ENCODE measurements at places on chromosomes 4 and X.

- no peak for DNase-seq
These were observed 174.2 kb downstream of the GC start for GRCh38 chr4:71609651-71610050.

- DNase-seq: no peak
These were observed 97.0 kb upstream of the STOX2 start for GRCh38 chr4:183808097-183808456.

- DNase-seq: no peak
These were observed 80.2 kb downstream of the MTNR1A start for GRCh38 chr4:186475202-186475601.

DNA sequence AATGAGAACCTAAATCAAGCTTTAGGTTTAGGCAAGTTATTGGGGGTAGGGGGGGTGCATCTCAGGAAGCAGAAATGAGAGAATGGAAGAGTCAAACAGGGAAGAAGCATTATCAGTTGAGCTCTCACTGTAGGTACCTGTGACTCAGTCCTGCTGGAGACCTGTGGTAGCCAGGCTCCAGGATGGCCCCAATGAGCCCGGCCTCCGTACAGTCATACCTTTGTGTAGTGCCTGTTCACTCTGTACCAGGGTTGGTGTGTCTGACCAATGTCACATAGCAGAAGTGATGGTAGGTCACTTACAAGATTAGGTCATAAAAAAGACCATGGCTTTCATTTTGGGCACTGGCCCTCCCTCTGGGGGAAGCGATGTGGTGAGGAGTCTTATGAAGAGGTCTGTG lies 45.3 kb upstream of the NMU start:
- no peak for DNase-seq

GRCh38 chr4:167177925-167178324 lies 56.4 kb downstream of the SPOCK3 start:
- DNase-seq: no peak

DNA sequence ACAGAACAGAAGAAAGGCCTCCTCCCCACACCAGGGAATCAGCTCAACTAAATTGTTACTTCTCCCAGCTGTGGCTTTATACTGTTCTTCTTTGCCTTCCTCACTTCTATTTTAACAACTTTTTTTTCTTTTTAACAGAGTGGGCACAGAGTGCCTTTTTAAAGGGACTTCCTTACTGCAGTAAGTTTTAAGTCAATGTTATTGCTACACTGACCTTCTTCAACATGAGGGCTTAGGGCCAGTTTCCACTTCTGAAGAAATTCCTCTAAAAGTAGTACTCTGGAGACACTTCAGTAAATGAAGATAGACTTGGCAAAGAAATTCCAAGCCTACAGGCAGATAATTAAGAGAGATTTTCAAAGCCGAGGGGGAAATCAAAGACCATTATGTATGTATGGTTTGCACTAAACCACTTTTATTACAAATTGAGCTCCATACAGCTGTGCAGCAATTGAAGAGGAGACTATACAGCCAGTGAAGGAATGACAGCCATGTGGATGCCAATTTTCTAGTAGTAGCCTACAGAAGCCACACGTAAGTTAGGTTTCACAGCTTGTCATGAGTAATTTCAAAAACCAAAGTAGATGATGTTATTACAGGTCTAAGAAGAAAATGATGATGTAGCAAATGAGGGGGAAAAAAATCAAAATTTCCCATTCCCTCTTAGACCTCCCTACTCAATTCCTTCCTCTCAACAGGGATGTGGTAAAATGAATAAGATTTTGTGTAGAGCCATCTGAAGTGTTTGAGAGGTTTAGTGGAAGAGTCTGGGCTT lies 36.9 kb upstream of the RASGEF1B start:
- no peak for DNase-seq

DNA sequence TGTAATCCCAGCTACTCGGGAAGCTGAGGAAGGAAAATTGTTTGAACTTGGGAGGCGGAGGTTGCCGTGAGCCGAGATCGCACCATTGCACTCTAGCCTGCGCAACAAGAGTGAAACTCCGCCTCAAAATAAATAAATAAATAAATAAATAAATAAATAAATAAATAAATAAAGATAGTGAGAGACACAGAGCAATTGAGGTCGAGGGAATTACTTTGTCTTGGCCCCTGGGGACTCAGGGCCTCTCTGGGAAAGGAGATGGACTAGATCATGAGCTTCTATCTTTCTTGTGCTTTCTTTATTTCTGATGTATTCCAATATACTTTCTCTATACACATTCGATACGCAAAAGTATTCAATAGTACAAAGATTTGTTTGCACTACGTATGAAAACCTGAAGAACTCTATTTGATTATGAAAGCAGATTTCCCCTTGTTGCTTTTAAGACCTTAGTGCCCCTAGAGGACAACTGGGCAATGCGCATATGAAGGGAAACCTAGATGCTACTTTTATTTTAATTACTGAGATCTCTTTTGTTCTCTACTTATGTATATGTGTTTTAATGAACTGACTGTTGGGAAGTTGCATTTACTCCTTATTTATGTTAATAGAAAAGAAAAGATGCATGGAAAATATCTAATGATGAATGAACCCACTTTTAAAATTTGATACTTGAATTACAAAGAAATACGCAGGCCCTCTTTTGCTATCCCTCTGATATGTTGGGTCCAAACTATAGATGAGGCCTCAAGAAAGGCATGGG lies 12.8 kb upstream of the ELOVL6 start:
- DNase-seq: no peak

GRCh38 chr4:3077796-3078195 lies 3.3 kb downstream of the HTT start:
- no peak for DNase-seq

- DNase-seq: no peak
These were observed 173.2 kb upstream of the TBL1X start for GRCh38 chrX:9291629-9292028.

DNA sequence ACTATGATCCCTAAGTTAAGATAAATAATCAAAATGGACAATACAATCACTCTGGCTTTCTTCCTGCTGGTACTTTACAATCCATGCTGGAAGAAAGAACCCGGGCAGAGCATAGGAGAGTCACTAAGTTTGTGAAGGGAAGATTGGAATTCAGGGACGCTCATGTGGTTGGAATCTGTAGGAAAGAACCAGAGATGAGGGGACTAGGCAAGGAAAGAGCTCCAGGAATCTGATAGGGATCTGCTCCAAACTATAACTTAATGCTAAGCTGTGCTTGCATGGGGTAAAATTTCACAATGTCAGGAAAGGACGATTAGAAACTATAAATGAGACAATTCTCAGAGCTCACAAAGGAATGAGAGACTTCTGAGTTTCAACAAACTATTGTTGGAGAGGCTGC lies 167.5 kb downstream of the ADGRA3 start:
- DNase-seq: no peak

GRCh38 chr4:147809211-147809610 lies 77.3 kb downstream of the ARHGAP10 start:
- DNase-seq: no peak

DNA sequence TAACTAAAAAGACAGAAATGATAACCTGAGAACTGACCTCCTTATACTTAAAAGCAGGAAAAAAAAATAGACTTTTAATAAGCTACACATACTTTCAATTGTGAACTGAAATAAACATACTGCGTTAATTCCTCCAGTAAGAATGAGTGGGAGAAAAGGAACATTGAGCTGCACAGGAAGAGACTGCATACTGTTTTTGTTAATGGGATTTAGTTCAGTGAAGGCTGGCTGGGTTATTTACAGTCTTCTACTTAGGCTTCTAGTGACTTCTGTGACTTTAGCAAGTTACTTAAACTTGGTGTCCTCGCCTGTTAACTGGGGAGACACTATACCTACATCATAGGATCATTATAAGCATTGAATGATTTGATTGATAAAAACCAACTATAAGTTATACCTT lies 213.3 kb downstream of the EPHA5 start:
- no peak for DNase-seq

DNA sequence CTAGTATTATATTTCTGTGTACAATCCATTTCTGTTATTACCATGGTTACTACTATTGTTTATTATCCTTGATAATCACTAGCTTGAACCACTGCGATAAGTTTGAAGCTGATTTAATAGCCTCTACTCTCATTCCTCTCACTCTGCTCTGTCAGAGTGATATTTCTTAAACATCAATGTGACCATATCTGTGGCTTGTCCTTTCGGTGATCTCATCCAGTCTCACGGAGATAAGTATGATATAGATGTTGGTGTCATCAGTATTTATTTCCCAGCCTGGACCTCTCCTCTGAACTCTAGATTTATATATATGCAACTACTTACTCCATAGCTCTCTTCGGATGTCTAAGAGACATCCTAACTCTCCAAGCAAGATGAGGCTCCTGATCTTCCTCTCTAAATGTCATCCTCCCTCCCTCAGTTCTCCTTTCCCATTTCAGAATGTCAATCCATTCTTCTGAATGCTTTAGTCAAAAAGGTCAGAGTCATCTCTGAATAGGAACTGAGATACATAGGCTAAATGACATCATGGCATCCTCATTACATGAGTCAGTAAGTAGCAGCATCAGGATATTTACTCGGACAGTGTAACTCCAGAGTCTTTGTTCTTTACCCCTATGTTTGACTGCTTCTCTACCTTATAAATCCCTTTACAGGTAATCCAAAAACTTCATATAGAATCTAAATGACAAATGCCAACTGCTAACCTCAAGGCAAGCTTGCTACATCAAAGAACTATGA lies 129.5 kb downstream of the PACRGL start:
- no peak for DNase-seq

DNA sequence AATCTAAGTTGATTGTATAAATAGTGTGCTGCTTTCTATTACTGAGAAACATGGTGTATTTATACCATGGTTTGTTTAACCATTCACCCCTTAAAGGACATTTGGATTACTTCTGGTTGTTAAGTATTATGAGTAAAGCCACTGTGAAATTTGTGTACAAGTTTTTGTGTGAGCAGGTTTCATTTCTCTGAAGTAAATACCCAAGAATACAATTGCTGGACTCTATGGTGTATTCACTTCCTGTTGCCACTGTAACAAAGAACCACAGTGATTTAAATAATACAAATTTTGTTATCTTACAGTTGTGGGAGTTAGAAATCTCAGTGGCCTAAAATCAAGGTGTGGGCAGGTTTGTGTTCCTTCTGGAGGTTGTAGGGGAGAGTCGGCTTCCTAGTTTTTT lies 869.6 kb downstream of the CCSER1 start:
- no peak for DNase-seq

- no peak for DNase-seq
These were observed 160.5 kb downstream of the TBX22 start for GRCh38 chrX:80174925-80175574.

GRCh38 chrX:138763761-138764160 lies 52.2 kb upstream of the FGF13 start:
- DNase-seq: no peak

- DNase-seq: no peak
These were observed 502.8 kb downstream of the CFAP47 start for GRCh38 chrX:36422368-36422767.

- DNase-seq: no peak
These were observed 39.2 kb upstream of the ANTXR2 start for GRCh38 chr4:80112236-80112635.

- no peak for DNase-seq
These were observed 121.3 kb downstream of the KIT start for GRCh38 chr4:54779036-54779435.

DNA sequence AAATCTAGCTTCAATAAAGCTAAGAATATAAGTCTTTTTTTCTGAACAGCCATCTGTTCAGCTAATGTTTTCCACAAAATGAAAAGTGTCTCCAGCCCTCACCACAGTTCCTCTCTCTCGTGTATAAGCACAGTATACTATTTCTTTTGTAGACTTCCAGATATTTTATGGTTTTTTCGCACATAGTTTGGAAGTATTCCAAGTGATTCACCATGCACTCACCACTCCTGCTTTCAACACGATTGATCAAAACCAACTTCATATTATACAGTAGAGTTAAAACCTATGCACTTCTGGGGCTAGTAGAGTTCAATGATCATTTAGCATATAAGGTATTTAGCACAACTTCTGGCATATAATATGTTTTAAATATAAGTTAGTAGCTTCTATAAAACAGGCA lies 105.8 kb upstream of the DCAF12L1 start:
- no peak for DNase-seq

- DNase-seq: no peak
These were observed 194.7 kb downstream of the PTTG2 start for GRCh38 chr4:38154681-38155588.

GRCh38 chrX:102067966-102068723 lies 57.3 kb upstream of the TCEAL2 start:
- DNase-seq: no peak

DNA sequence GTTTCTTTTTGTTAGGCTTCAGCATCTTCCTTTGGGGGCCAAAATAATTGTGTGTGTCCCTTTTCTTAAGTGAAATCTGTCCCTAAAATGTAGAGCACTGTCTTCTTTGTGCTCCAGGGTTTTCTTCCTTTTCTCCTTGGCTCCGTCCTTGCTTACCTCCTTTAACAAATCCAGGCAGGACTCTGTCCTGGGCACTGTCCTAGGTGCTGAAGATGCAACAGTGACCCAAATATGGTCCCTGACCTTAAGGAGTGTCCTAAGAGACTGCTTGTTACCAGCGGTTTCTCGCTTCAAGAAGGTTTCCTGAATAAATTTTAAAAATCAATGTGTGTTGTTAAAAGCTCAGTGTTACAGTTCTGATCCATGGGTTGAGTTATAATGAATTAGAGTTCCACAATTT lies 471.8 kb downstream of the KCNIP4 start:
- DNase-seq: no peak

DNA sequence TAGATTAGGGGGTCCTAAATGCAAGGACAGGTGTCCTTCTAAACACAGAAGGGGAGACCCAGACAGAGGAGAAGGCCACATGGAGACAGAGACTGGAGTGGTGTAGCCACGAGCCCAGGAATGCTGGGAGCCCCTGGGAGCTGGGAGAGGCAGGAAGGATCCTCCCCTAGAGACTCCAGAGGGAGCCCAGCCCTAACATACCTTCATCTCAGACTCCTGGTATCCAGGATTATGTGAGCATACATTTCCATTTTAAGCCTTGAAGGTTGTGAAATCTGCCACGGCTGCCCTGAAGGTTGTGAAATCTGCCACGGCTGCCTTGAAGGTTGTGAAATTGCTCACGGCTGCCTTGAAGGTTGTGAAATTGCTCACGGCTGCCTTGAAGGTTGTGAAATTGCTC lies 148.4 kb downstream of the ASMT start:
- no peak for DNase-seq

DNA sequence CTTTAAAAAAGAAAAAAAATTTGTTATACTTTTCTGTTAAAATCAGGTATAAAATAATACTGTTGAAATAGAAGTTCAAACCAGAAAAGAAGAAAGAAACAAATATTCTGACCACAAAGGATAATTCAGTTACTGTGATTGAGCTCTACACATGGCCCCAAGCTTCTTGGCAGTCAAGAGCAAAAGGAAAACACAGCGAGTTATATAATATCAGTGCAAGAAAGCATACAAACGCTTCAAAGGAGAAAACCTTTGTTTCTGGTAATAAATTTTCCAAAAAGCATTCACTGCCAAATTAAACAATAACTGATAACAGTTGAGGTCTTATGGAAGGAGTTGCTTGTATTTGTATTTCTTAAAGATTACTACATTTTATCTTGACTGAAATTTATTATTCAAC lies 40.5 kb upstream of the EDNRA start:
- DNase-seq: no peak
